CD4-positive, alpha-beta memory T cell (primary cell): ENCODE measurements at places on chromosomes 2 and 18. TPM values are rescaled to one million over a fixed set of nuclear protein-coding genes. Genes with fewer than 3 reads are reported as not detected.

The COPS8 gene
- 105 TPM for polyA plus RNA-seq

The PEX13 gene
- 16.1 TPM for polyA plus RNA-seq

- DNase-seq, result no peak
Measured at GRCh38 chr2:239946562-239946863, 78.6 kb downstream of the NDUFA10 start.

GRCh38 chr2:5329763-5330162 lies 362.4 kb upstream of the SOX11 start:
- DNase-seq, result no peak

DNA sequence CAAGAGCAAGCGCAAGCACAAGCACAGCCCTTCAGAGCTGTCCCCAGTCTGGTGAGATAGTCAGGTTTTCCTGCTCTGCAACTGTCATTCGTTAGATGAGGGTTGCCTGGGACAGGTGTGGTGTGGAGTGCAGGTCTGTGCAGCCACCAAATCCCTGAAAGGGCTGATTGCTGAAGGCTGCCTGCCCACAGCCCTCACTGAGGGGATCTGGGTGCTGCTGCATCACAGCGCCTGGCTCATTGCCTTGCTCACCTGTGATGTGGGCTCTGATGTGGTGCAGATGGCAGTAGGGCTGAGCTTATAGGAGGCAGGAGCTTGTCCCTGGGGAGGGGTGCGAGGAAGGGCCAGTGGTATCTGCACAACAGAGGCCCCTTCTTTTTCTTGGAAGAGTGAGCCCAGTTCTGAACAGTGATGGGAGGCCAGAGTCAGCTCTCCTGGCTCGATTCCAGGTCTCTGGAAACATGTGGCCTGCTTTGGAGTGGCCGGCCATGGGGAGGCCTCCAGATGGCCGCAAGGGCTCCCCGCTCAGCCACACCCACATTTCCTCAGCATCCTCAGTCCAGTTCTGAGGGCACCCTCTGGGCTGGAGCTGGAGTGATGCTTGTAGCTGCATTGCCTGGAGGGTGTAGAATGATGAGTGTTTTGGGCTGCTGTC lies 11.4 kb downstream of the UBE2F start:
- DNase-seq, result no peak

The ZSWIM2 gene
- not detected for polyA plus RNA-seq

The ANKRD36 gene
- polyA plus RNA-seq, result 3.2 TPM

The SLC11A1 gene
- 0.92 TPM for polyA plus RNA-seq

DNA sequence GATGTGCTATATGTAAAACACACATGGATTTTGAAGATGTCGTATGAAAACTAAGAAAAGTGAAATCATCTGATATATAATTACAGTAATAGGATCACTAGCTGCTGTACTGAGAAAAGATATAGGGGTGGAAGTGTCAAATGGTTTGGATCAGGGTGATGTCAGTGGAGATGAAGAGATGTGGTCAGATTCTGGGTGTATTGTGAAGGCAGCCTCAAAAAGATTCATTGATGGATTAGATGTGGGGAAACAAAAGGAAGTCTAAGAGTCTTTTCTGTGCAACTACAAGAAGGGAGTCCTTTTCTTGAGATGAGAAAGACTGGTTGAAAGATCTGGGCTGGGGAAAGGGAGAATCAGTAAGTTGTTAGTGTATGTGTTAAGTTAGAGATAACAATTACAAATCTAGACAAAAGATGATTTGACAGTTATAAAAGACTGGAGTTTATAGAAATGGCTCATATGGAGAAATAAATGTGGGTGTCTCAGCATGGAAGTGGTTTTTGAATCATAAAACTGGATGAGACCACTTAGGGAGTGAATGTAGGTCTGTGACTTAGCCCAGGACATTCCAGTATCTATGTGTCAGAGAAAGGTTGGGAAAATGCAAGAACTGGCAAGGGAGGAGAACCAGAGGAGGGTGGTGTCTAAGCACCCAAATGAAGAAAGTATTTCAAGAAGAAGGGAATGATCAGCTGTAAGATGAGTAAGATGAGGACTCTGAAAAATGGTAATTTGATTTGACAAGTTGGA lies 347.4 kb downstream of the PARD3B start:
- no peak for DNase-seq

DNA sequence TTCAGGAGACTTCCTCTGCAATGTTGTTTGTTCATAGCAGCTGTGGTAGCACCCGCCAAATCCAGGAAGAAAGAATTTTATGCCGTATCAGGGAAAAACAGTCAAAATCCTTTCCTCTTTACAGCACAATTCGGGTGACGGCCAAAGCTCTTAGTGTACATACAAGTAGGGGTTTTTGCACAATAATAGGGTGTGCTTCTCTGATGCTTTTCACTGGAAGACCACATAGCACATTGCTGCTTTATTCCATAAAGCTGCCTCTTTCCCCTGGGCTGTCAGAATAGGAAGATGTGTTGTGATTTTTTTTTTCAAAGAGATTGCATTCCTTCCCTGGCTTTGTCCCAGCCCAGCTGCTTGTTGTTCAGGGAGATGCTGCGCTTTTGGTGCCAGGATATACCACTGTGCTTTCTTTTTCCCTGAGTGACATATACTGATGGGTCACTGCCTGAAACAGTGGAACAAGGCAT lies 27.2 kb upstream of the LANCL1 start:
- DNase-seq, result no peak

GRCh38 chr18:48939205-48940097 lies 11.3 kb downstream of the SMAD7 start:
- DNase-seq, result no peak

The PIEZO2 gene
- not detected for polyA plus RNA-seq

DNA sequence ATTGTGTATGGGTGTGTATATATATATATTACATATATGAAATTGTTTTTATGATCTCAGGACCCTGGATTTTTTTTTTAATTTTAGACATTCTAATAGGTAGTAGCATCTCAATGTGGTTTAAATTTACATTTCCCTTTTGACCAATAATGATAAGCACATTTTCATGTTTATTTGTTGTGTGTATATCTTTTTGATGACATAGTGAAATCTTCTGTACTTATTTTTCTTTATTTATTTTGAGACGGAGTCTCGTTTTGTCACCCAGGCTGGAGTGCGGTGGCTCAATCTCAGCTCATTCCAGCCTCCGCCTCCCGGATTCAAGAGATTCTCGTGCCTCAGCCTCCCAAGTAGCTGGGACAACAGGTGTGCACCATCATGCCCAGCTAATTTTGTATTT lies 35.1 kb upstream of the CYBRD1 start:
- DNase-seq, result no peak

The WDR7 gene
- polyA plus RNA-seq, result 22.3 TPM

The IL1RL1 gene
- polyA plus RNA-seq, result not detected

DNA sequence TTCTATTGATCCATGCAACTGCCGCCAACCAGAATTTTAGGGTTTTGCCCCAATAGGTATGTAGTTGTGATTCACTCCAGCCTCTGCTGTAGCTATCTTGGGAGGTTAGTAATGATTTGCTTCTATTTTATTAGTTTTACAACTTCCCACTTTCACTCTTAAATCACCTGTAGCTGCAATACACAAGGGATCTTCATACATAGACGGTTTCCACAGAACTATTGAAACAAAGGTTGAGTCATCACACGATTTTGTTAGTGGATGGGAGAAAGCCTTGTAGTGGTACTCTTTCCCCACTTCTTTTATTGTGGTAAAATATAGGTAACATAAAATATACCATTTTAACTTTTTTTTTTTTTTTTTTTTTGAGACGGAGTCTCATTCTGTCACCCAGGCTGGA lies 104.2 kb upstream of the SPRED2 start:
- DNase-seq, result no peak

- DNase-seq, result no peak
Measured at GRCh38 chr2:113104054-113104611, 23.3 kb upstream of the IL1RN start.

DNA sequence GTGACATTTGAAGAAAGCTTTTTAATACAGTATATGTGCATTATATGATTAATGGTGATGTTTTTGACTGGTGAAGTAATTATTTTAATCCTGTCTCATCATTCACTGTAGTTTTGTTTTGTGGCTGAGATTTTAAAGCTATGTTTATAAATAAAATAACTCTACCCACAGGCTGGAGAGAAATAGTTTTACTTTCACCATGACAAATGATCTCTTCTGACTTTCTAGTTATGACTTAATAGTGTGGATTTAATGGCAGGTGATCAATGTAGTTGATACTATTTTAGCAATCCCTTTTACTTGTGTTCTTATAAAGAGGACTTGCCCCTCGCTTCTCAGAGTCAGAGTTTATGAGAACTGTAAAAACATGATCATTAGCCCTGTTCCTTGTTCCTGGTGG lies 289.5 kb upstream of the SIX3 start:
- no peak for DNase-seq

GRCh38 chr2:219210196-219210885 lies 3.8 kb downstream of the ZFAND2B start:
- no peak for DNase-seq

DNA sequence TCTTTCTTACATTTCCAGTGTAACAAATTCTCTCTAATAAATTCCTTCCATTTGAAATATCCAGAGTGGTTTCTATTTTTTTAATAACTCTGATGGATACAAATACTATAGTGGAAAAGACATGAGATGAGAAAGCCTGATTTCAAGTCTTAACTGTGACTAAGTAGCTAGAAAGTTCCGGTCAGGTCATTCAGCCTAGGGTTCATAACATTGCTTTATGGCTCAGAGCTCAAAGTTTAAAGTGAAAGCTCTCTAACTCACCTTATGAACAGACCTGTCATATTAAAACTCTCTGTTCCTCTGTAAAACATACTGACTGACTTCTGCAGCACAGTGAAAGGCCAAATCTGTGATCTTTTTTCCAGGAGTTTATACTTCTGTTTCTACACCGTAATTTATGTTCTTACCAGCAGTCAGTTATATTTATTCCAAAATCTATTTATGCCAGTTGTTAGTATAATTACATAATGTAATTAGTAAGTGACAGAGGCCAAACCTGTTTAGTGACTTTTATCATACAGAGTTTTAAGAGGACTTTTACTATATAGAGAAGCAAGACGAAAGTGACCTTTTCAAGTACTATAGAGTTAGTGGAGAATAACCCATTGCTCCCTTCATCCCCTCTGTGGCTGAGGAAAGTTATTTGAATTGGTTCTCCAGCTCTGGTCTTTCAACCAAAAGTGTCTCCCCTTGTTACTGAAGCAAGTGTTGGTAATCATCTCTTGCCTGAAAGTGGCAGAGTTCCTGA lies 118.8 kb upstream of the PDE1A start:
- DNase-seq, result no peak

- no peak for DNase-seq
Measured at GRCh38 chr2:79711098-79711497, 198.2 kb downstream of the CTNNA2 start.

The SPP2 gene
- not detected for polyA plus RNA-seq

- peak; percentile 58 for DNase-seq
Measured at GRCh38 chr18:23131693-23132319, 3.5 kb upstream of the CABLES1 start.

The GREB1L gene
- polyA plus RNA-seq, result 0.16 TPM

The ELOA2 gene
- not detected for polyA plus RNA-seq

- no peak for DNase-seq
Measured at GRCh38 chr2:1602278-1603010, 141.9 kb downstream of the PXDN start.

The MYO5B gene
- polyA plus RNA-seq, result not detected

DNA sequence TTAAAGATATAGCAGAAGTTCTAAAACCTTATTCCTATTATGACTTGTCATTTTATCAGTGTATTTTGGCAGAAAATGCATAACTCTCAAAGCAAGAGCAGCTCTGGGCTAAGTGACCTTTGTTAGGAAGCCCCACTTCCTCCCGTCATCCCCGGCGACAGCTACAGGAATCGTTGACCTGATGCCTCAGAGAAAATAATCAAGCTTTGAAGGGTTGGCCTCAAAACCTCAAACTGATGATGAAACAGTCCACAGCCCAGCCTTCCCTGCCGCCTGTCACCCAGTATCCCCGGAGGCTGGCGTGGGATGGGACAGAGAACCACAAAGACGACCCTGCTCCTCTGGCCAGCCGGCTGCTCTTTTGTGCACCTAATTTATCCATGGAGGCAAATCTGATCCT lies 65.3 kb downstream of the KCNF1 start:
- no peak for DNase-seq

- DNase-seq, result no peak
Measured at GRCh38 chr2:240252872-240253511, 112.5 kb upstream of the OTOS start.

DNA sequence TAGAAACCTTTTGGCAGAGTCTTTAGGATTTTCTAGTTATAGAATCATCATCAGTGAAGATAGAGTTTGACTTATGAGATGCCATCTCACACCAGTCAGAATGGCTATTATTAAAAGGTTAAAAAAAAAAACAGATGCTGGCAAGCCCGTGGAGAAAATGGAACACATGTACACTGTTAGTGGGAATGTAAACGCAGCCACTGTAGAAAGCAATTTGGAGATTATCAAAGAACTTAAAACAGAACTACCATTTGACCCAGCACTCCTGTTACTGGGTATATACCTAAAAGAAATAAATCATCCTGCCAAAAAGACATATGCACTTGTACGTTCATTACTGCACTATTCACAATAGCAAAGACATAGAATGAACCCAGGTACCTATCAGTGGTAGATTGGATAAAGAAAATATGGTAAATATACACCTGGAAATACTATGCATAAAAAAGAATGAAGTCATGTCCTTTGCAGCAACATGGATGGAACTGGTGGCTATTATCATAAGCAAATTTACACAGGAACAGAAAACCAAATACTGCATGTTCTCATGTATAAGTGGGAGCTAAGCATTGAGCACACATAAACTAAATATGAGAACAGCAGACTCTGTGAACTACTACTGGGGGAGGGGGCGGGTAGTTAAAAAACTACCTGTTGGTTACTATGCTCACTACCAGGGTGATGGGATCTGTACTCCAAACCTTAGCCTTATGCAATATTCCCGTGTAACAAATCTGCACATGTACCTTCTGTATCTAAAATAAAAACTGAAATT lies 279.0 kb downstream of the KIAA1328 start:
- DNase-seq, result no peak

- DNase-seq, result no peak
Measured at GRCh38 chr2:208319391-208319790, 53.3 kb downstream of the PIKFYVE start.

The CDH7 gene
- polyA plus RNA-seq, result not detected
